ENCODE measurements at places on chromosomes 7 and 10.

GRCh38 chr7:148031019-148031418 lies 559.5 kb upstream of the C7orf33 start:
- no peak for DNase-seq

DNA sequence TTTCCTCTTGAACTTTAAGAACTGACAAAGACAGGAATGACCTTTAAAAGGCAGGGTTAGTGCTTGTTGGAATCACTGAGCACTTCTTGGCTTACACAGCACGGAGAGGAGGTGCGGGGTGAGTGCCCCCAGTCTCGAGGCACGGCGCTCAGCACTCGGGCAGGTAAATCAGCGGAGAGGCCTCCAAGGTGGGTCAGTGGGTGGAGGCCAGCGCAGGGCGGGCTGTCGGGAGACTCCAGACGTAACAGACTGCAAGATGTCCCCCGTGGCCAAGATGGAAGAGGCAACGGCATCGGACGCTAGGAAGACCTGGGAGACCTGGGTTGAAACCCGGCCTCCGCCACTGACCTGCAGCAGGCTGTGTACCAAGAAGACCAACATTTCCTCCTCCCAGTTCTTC lies 149.4 kb downstream of the MAD1L1 start:
- no peak for DNase-seq

DNA sequence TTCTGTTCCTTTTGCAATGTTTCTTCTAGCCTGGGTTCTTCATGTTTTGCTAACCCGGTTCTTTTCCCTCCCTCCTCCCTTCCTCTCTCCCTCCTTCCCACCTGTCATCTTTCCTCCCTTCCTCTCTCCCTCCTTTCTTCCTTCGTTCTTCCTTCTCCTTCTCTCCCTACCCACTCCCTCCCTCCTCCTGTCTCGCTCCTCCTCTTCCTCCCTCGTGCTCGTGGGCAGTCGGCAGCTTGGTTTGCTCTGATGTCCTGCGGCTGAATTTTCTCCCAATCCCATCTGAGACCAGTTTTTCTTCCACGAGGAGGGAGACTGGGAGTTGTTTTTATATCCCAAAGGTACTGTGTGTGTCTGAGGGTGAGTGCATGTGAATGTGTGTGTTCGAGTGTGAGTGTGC lies 43.6 kb upstream of the DIP2C start:
- DNase-seq: no peak

- DNase-seq: no peak
These were observed 133.6 kb upstream of the ASAH2 start for GRCh38 chr10:50384898-50385297.

DNA sequence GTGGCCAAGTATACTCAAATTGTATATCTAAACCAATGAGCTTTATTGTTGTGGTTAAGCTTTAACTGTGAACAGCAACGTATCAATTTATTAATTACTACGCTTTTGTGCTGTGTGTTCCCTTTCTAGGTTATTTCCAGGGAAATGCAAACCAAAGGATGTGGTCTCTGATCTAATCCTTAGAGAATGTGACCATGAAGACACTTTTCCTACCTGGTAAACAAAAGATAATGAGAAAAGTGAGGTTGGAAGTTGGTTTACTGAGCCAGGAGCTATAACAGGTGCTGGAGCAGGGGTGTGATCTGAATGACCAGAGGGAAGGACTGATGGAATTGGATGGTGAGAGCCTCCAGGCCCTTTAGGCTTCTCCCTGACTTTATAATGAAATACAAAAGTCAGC lies 25.4 kb upstream of the CALU start:
- DNase-seq: no peak

DNA sequence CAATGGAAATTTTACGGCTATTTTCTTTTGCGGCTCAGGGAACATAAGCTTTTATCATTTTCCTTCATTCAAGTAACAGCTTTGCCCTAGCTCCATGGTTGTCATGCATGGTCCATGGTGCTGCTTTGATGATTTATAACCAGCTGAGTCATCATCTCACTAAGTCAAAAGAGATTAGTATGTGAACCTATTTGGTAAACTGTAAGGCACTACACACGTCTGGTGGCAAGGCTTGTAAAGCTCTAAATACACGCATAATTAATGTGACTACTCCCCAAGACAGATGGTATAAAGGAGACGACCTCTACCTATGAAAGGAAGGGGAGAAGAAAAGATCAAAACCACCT lies 340.2 kb downstream of the KCNMA1 start:
- no peak for DNase-seq

Data from NCI-H2081 (cell line).